ENCODE measurements at places on chromosomes 5 and 9.
A peak's percentile ranks its signal among the peaks of the same experiment; 100 is the strongest.

- peak; percentile 59 for DNase-seq
Measured at GRCh38 chr9:98287384-98287783, 31.9 kb upstream of the TBC1D2 start.

DNA sequence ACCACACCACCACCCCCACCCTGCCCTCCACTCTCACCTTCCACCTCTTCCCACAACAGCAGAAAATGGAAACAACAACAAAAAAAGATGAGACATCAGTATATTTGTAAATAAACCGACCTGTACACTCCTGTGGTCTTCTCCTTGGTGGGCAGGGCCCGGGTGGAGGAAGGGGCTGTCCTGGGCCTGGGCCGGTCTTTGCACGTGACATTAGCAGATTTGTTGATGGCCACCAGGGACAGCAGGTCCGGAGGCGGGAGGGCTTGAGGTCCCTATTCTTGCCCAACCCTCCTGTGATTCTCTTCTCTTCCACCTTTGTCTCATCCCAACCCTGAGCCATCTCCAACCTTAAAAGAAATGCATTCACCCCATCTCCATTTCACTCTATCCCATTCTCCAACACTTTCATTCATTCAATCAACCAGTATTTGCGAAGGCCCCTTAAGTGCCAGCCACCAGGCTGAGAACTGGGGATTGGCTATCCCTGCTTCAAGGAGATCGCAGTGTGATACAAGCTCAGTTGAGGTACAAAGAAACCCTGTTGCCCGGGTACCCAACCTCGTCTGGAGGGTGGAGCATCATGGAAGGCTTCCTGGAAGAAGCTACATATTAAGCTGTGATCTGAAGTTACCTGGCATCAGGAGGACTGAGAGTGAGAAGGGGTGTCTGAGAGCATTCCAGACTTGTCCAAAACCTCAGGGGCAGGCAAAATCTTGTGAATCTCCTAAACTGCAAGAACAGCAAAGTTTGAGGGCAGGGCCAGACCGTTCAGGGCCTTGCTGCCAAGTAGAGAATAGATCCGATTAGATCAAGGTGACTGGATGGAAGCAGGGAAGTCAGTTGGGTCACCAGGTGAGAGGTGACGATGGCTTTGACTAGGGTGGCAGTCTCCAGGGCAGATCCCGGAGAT lies 87.4 kb downstream of the LMX1B start:
- DNase-seq = no peak

DNA sequence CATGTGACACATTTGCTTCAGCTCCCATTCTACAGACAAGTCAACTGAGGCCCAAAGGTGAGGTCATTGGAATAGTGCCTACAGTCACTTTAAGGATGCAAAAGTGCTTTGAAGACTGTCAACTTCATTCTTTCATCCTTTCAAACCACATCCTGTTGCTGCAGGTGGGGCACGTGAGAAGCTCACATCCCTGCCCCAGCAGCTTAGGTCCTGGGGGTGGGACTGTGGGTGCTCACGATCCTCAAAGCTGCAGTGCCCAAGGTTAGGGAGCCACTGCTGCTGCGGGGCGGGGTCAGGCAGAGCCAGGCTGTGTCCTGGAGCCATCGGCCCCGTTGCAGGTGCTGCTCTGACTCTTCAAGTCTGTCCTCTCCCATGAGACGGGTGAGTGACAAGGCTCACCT lies 57.9 kb upstream of the IER5L start:
- DNase-seq = no peak

- DNase-seq = no peak
Measured at GRCh38 chr5:167952278-167952995, 339.0 kb upstream of the WWC1 start.

DNA sequence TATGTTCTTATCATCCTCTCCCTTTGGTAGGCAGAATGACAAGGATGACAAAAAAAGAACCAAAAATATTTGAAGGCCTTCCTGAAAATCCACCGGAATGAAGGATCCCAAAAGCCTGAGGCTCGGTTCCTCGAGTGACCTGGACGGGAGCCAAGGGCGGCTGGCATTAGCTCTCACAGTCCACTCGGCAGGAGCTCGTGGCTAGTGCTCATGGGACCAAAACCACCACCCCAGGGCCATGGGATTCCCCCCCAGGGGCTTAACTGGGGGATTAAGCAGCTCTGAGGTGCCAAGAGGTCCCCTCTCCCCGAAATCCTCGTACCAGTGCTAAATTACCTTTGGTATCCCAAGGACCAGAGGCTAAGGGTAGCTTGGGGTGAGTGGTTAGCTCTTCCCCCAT lies 586 bp upstream of the PDZD2 start:
- DNase-seq = no peak

All from iPS DF 19.7 (cell line).